ENCODE measurements at places on chromosomes 3 and 15.

DNA sequence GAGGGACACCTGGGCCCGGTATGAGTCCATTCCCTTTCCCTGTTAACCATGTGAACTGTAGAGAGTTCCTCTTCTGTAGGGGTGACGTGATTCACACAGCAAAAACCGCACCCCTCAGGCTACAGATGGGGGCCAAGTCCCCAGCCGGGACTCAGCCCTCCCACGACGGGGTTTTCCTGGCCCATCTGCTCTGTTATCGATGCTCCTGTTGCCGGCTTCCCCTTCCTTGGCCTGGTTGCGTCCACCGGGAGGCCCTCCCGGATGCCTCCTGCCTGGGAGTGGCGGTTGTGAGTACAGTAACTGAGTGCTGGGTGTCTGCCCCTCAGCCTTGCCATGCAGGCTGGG, 817 bp upstream of the PLXNA1 start:
- no peak for DNase-seq

DNA sequence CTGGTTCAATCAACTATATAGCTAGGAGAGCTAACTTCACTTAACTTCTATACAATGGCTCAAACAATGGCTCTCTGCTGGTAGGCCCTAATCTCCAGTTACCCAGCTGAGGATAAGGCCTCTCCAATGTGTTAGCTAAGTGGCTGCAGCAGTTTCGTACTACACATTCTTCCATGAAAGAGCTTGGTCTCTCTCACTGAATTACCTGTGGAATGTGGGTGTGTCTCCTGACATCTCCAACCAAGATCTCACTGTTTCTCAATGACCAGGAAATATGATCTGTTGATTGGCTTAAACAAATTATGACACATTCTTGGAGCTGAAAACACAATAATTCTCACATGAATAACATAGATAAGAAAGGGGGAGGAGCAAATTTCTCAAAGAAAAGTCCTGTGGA, 169.8 kb upstream of the ROBO1 start:
- DNase-seq: no peak

DNA sequence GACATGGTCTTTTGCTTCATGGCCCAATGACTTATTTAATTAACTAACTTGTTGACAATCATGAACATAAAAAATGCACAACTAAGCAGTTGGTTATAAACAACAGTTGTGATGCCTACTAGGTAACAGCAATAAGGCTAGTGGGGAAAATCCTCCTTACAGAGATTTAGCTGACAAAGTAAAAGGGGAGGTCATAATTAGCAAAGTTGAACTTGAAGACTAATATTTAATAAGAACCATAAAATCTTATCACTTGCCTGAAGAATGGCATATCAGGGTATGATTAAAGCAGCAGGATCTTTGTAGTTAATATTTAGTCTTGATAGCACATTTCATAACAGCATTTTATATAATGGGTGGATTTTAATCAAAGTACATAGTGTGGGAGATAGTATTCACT, 84.2 kb downstream of the MME start:
- no peak for DNase-seq

DNA sequence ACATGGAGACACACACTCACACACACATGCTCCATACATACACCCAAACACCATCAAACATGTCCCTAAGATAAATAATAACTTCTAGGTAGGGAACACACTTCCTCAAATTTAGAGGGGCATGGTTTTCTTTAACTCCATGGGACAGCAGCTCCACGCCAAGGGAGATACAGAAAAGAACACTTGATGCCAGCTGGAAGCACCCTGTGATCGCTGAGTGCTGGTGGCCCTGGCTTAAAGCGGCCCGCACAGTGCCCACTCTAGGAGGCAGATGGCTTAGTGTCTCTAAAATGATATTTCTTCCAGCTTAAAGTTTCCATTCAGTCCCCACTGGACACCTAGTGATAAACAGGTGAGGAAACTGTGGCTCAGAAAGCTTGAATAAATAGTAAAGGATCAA, 232.9 kb downstream of the UACA start:
- no peak for DNase-seq

GRCh38 chr15:48175126-48175525, 3.0 kb downstream of the MYEF2 start:
- DNase-seq: no peak

- no peak for DNase-seq
These were observed 485.4 kb upstream of the TPRG1 start for GRCh38 chr3:188686324-188686723.

DNA sequence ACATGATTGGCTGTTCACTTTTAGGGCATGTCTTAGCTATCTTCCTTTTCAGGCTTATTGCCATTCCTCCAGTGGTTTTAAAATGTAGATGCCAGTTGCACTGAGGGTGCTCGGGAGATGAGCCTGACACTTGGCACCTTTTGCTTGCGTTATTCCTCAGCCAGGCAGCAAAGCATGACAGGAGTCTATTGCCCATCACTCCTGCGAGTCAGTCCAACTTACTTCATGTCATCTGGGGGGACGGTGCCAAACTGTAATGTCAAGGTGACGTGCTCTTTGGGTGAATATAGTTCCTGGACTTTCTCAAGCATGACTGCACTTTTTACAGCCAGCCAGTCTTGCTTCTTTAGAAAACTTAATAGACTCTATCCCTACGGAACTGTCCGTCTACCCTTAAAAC, 406.0 kb upstream of the C2CD4B start:
- no peak for DNase-seq

- no peak for DNase-seq
These were observed 1520.6 kb upstream of the CADM2 start for GRCh38 chr3:83438188-83438587.

GRCh38 chr3:37907906-37908305, 46.2 kb downstream of the CTDSPL start:
- DNase-seq: peak; percentile 49

GRCh38 chr3:166270429-166270828, 433.2 kb upstream of the BCHE start:
- DNase-seq: no peak

- DNase-seq: no peak
These were observed 34.1 kb upstream of the ANKRD28 start for GRCh38 chr3:15831927-15832326.

DNA sequence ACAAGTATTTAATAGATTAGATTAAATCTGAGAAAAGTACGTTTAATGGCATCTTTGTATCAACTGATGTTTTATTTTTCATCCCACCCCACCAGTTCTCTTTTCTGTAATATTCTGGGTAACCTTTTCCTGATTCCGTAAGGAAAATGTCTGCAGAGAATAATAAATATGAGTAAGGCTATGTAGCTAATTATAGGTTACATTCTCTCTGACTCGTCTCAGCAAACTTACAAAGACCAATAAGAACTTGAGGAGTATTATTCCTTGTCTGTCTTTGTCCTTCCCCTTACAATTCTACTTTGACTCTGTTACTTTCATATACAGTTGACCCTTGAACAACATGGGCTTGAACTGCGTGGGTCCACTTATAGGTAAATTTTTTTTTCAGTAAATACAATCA, 12.1 kb downstream of the SNAP23 start:
- no peak for DNase-seq
